ENCODE measurements at places on chromosomes 5 and 9.

DNA sequence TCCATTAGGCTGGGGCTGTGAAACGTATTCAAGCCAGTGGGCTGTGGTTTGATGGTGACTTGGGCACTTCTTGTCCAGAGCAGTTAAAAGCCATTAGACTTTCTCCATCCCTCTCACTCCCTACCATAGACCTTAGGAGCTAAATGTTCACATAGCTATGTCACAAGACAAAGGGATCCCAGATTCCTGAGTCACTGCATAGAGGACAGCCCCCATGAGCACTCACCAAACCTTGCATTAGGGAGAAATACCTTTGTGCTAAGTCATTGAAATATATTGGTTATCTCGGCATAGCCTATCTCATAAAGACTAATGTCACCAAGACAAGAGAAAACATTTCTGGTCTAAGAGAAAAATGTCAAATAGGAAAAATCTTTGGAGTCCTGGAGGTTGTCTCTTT is 104.3 kb downstream of the TRPM6 start:
- peak; percentile 60 for DNase-seq

GRCh38 chr5:96064877-96065276 is 103.2 kb upstream of the ELL2 start:
- DNase-seq, result no peak

DNA sequence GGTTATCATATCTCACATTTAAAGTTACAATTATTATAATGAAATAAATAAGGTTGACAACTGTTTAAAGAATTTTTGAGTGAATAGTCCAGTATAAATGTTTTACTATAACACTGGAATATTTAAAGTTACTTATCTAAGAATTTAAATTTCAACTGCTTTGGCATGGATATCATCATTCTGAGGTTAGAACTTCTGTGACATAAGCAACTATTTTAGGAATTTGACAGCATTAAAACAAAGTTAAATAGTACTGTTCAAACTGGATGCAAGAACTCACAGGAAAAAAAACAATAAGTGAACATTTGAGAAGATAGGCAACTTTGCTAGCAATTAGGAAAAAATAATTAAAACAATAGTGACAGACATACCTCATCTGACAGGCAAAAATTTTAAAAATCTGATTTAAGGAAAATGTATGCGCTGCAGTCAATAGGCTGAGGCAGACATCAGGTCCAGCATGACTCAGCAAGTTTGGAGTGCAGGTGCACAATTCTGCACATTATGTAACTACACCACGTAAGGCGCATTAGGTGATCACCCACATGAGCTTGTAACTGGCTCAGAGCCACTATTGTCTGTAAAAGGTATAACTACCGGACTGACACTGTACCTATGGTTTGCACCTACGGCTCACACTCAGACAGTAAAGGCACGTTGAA is 180.6 kb downstream of the PDE4D start:
- DNase-seq, result no peak

DNA sequence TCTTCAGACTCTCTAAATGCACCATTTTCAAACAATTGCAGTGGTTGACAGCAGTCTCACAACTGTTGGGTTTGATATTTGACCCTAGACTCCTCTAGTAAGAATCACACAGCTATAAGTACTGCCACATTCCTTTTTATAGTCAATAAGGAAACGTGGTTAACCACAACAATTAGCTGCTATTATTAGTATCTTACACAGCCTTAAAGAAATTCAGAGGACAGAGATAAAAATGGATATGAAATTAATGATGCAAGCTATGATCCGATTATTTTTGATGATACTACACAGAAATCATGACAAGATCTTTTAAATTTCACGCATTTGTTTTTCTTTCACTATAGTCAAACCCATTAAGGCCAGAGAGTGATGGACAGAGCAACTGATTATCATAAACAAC is 288.6 kb upstream of the C9orf72 start:
- peak; percentile 35 for DNase-seq

DNA sequence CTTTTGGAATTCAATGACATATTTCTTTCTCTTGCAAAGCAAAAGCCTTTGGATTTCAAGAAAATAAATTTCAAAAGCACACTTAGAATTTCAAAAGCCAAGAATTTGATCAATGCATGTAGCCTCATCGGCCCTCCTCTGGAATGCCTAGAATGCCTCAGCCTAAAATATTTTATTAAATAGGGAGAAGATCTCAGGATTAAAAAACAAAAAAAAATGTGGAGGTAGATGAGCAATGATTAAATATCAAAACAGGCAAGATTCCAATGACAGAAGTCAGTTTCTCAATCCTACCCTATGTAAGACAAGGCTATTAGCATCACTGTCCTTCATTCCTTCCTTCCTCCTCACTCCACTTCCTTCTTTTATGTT is 169.0 kb downstream of the CDH6 start:
- no peak for DNase-seq

GRCh38 chr9:121636341-121636865 is 15.0 kb upstream of the DAB2IP start:
- DNase-seq, result no peak

DNA sequence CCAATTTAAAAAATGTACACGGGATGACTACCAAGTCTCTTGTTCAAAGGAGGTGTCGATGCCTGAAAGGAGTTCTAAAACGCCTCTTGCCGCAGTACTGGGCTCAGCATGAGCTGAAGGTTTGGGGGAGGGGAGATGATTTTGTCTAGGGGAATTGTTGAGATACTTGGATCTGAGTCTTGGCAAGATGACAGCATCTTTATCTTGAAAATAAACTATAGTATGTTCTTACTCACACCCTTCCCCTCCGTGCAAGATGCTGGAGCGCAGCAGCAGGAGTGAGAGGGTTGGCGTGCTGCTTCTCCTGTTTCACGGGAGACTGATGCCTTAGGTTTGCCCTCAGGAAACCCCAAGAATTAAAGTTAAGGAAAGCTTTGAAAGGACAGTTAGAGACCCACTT is 47.3 kb downstream of the FAM78A start:
- no peak for DNase-seq

DNA sequence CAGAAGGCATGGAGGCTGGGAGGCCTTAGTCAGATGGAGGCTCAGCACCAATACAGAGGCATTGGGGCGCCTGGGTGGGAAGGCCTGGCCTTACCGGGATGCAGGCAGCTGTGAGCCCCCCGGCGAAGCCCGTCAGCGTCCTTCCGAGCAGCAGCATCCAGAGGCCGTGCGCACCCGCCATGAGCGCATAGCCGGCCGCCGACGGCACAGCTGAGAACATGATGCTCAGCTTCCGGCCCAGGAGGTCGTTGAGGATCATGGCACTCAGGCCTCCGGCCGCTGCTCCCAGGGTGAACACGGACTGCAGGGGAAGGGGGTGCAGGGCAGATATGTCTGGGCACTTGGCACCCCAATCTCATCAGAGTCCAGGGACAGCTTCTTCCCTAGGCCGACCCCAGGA is 2.0 kb downstream of the SLC2A6 start:
- no peak for DNase-seq

DNA sequence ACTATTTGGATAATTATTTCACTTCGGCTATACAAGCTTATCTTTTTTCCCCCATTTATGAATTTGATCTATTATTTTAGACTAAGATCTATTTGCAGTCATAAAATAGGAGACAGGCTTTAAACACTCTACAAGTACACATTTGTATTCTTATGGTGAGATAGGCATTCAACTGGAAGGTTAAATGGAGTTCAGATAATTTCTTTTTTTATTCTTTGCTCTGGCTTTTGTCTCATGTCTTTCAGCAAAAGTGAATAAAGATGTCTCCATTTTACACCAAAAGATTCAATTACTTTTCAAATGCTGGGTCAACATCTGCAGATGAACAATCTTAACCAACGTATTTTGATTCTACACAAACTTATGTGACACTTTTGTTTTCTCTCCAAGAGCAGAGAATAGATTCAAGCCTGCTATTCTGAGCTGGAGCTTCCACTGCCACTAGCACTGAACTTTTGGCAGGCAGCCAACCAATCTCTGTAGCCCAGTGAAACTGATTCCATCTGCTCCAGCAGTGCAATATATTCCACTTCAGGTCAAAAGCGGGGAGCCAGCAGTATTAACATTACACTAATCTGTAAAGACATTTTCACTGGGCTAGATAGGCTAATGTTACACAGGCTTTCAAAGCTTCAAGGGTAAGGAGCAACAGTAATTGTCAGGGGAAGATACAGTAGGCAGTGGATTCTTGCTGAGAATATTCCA is 452.0 kb upstream of the ZNF608 start:
- DNase-seq, result peak; percentile 16

GRCh38 chr9:93427655-93428379 is 23.7 kb upstream of the FAM120A start:
- no peak for DNase-seq

DNA sequence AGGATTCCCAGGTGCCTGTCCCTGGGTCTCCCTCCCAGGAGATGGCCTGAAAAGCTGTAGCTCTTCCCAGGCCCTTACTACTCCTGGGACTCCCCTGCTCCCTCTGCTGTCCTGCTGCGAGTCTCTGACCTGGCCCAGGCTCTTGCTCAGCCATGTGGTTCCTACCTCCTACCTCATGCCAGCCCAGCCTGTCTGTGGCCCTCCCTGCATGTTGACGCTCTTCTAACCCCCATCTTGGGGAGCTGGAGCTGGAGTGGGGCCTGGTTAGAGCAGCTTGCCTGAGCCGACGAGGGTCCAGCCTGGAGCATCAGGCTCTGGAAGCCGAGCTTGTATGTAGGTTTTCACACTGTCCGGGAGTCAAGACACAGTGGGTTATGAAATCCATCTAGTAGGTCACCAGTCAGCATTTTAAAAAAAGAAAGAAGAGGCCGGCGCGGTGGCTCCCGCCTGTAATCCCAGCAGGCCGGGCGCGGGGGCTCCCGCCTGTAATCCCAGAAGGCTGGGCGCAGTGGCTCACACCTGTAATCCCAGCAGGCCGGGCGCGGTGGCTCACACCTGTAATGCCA is 244.4 kb downstream of the FANCC start:
- DNase-seq, result peak; percentile 17

DNA sequence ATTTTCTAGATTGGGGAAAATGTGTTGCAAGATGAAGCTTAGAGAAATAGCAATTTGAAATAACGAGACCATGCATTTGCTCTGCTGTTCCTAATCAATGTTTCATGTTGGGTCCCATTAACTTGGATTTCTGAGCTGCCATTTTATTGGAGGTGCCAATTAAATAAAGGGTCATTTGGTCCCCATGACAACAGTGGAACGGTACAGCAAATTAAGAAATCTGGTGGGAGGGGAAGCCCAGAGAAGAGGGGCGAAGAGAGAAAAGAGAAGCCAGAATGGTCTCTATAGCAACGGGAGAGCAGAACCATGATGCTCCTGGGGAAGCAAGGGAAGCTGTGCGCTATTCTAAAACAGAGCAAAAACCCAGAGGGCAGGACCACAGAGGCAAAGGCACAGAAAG is 120.2 kb downstream of the ENTREP1 start:
- no peak for DNase-seq

GRCh38 chr9:106600955-106601560 is 261.9 kb upstream of the ZNF462 start:
- DNase-seq, result no peak

DNA sequence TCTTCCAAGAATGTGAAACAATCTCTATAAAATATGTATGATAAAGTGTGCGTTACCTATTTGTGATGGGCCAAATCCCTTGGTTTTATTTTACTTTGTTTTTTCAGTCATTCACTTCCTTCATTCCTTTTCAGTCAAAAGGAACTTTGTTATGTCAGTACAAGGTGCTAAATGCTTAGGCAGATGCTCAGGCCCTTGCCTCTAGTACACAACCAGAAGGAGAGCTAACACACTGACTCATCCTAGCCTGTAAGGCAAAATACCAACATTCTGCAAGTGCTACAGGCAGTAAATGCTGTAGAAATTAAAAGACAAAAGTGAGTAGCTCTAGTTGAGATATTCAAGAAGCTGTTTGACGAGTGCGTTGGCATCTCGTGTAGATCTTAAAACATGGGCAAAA is 49.4 kb downstream of the TRPM6 start:
- no peak for DNase-seq

GRCh38 chr9:101778332-101778731 is 39.9 kb upstream of the GRIN3A start:
- no peak for DNase-seq

DNA sequence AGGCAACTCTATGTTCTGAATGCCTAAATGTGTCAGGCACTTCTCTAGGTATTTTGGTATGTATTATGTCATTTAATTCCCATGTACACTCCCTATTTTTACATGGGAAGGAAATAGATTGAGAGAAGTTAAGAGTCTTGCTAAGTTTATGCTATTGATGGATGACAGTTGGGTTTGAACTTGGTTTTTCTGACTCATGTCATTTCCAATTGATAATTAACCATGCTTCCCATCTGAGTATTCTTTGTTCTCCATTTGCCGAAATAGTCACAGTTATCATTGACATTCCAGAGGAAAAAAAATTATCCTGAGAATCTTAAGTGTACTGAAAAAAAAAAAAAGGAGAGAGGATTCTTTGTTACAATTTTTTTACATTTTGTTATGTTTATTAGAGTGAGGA is 23.1 kb upstream of the DMRTA1 start:
- DNase-seq, result no peak

- DNase-seq, result no peak
These were observed 3.5 kb downstream of the PAX5 start for GRCh38 chr9:37030611-37030939.

DNA sequence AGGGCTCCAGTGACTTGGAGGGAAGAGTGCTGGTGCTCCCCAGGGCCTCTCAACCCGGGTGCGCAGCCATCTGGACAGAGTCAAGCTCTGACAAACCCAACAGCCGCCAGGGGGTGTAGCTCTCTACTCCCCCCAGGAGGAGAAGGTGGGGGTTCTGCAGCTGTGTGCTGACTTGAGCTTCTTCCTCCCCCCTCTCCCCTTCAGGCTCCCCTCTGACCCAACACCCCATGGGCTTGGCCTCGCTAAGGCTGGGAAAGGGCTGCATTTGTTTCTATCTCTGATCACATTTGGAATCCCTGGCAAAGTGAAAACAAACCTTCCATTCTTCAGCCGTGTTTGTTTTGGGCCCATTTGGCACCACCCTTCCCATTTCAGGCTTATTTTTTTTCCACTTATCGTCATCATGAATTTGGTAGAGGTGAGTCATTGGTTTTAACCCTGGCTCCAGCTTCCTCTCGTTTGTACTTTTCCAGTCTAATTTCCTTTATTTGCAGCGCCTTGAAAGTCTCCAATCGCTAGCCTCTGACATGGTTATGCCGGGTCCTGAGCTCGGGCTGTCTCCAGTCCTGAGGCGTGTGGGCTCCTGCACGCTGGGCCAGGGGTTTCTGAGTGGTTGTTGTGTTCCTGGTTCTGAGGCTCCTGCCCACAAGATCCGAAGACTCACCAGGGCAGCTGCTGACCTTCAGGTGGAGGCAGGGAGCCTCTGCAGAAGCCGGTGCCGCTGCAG is 36.1 kb downstream of the DAP start:
- peak; percentile 88 for DNase-seq
